ENCODE measurements at places on chromosomes 5 and 9. TPM values are rescaled to one million over a fixed set of nuclear protein-coding genes. Genes with fewer than 3 reads are reported as not detected.

Gene PCDHA6
- total RNA-seq: not detected

Gene FOXD1
- 4.0 TPM for total RNA-seq

Gene FYB1
- 10.5 TPM for total RNA-seq

Gene CATSPER3
- total RNA-seq: 0.68 TPM

Gene ARL14EPL
- 0.37 TPM for total RNA-seq

Gene OBP2B
- total RNA-seq: not detected

Gene TAS2R1
- not detected for total RNA-seq

Gene MOCS2
- 24.4 TPM for total RNA-seq

Gene TRPM3
- total RNA-seq: 0.26 TPM

Gene AKNA
- 11.5 TPM for total RNA-seq

Gene TAF11L12
- not detected for total RNA-seq

GRCh38 chr5:168023191-168023590, 268.3 kb upstream of the WWC1 start:
- no peak for DNase-seq
- no peak overlapping the region for H3K4me3 ChIP-seq
- H3K27ac ChIP-seq: no peak overlapping the region
- no peaks in the 10 kb centered on the region for H3K36me3 ChIP-seq

DNA sequence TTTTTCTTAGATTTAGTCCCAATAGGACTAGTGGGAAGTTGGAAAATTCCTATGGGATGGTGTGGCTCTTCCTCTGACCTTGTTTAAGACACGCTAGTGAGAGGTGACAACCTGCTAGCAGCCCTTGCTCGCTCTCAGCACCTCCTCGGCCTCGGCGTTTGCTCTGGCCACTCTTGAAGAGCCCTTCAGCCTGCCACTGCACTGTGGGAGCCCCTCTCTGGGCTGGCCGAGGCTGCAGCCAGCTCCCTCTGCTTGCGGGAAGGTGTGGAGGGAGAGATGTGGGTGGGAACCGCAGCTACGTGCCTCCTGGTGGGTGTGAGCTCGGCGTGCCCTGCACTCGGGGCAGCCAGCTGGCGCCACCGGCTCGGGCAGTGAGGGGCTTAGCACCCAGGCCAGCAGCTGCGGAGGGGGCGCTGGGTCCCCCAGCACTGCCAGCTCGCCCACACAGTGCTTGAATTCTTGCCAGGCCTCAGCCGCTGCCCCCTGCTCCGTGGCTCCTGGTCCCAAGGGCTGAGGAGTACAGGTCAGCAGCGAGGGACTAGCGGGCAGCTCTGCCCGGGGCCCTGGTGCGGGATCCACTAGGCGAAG, 254.5 kb upstream of the ANKRD55 start:
- no peak overlapping the region for H3K4me3 ChIP-seq
- DNase-seq: no peak

GRCh38 chr9:136017289-136018190, 56.4 kb upstream of the UBAC1 start:
- DNase-seq: no peak
- H3K4me1 ChIP-seq: no peaks in the 10 kb centered on the region
- H3K27me3 ChIP-seq: no peaks in the 10 kb centered on the region
- H3K27ac ChIP-seq: no peak overlapping the region

GRCh38 chr9:99628849-99629620, 192.7 kb upstream of the NR4A3 start:
- no peak overlapping the region for H3K4me3 ChIP-seq
- no peaks in the 10 kb centered on the region for H3K27me3 ChIP-seq
- no peaks in the 10 kb centered on the region for H3K4me1 ChIP-seq
- DNase-seq: no peak

DNA sequence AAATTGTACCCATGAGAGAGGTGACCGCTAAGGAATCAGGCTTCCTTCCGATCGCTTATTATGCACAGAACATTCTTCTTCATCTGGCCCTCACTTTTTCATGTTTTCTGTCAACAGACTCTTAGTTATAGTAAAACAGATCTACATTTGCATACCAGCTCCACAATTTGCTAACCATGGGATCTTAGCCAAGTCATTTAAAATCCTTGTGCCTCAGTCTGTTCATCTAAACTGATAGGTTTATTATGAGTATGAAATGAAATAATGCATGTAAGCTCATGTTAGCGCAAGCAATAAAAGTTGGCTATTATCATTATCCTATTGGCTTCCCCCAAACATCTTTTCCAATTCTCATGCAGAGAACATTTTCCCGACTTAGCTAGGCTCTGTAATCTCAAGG, 42.3 kb downstream of the FGF1 start:
- H3K4me3 ChIP-seq: no peak overlapping the region
- H3K27me3 ChIP-seq: no peaks in the 10 kb centered on the region
- DNase-seq: no peak
- peaks cover 22% of the 10 kb centered on the region for H3K4me1 ChIP-seq
- H3K27ac ChIP-seq: peak overlapping the region; percentile 75

GRCh38 chr9:137619240-137620047, 639 bp downstream of the EHMT1 start:
- no peaks in the 10 kb centered on the region for H3K27me3 ChIP-seq
- H3K4me1 ChIP-seq: peaks cover 33% of the 10 kb centered on the region
- peak overlapping the region; percentile 65 for H3K4me3 ChIP-seq

GRCh38 chr5:8340739-8341344, 471.9 kb downstream of the MTRR start:
- peaks cover 10% of the 10 kb centered on the region for H3K27me3 ChIP-seq
- DNase-seq: no peak
- no peak overlapping the region for H3K27ac ChIP-seq
- H3K4me3 ChIP-seq: no peak overlapping the region
- no peaks in the 10 kb centered on the region for H3K4me1 ChIP-seq

DNA sequence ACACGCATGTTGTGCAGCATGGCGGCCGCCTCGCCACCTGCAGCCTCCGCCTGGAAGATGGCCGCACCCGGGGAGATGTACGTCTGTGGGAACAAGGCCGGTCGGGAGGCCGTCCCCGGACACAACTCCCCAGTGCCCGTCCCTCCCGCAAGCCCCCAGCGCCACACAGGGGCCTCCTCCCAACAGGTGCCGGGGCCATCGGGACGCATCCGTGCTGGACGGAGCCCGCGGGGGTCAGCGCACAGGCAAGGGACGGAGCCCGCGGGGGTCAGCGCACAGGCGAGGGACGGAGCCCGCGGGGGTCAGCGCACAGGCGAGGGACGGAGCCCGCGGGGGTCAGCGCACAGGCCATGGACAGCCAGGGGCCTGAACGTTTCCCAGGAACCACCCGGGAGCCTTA, 26.5 kb downstream of the SLC12A7 start:
- H3K4me1 ChIP-seq: no peaks in the 10 kb centered on the region
- no peaks in the 10 kb centered on the region for H3K27me3 ChIP-seq

GRCh38 chr5:68287976-68288706, 72.6 kb downstream of the PIK3R1 start:
- peaks cover 4% of the 10 kb centered on the region for H3K4me1 ChIP-seq
- H3K27me3 ChIP-seq: no peaks in the 10 kb centered on the region
- no peaks in the 10 kb centered on the region for H3K36me3 ChIP-seq
- no peak overlapping the region for H3K4me3 ChIP-seq
- DNase-seq: peak; percentile 33
- no peak overlapping the region for H3K27ac ChIP-seq

GRCh38 chr5:135139381-135140134, 105.5 kb upstream of the PITX1 start:
- peak overlapping the region; percentile 43 for H3K4me3 ChIP-seq
- H3K4me1 ChIP-seq: peaks cover 85% of the 10 kb centered on the region
- peak overlapping the region; percentile 97 for H3K27ac ChIP-seq
- H3K36me3 ChIP-seq: no peaks in the 10 kb centered on the region

GRCh38 chr5:21889581-21889980, 963.6 kb downstream of the CDH12 start:
- H3K27me3 ChIP-seq: no peaks in the 10 kb centered on the region
- no peak overlapping the region for H3K27ac ChIP-seq
- H3K4me1 ChIP-seq: no peaks in the 10 kb centered on the region
- H3K36me3 ChIP-seq: no peaks in the 10 kb centered on the region

GRCh38 chr5:10894445-10895054, 133.5 kb upstream of the DAP start:
- no peaks in the 10 kb centered on the region for H3K27me3 ChIP-seq
- H3K36me3 ChIP-seq: no peaks in the 10 kb centered on the region
- peaks cover 8% of the 10 kb centered on the region for H3K4me1 ChIP-seq
- H3K27ac ChIP-seq: no peak overlapping the region
- H3K4me3 ChIP-seq: no peak overlapping the region

DNA sequence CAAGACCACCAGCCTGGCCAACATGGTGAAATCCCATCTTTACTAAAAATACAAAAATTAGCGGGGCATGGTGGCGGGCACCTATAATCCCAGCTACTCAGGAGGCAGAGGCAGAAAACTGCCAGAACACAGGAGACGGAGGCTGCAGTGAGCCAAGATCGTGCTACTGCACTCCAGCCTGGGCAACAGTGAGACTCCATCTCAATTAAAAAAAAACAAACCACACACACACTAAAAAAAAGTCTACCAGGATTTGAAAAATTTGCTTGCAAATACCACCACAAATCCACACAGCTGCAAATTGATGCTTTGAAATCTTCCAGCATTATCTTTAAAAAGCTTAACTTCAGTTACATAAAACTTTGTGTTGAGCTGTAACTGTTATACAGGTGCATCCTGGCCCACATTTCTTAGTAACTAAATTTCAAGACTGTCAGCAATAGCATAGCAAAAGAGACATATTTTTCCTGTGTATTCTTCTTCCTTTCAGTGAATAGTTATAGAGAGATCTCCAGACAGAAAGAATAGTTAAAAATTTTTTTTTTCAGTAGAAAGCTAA, 6.8 kb downstream of the CHD1 start:
- peaks cover 16% of the 10 kb centered on the region for H3K4me1 ChIP-seq
- H3K36me3 ChIP-seq: peaks cover 51% of the 10 kb centered on the region
- DNase-seq: no peak
- no peak overlapping the region for H3K27ac ChIP-seq
- no peaks in the 10 kb centered on the region for H3K27me3 ChIP-seq
- no peak overlapping the region for H3K4me3 ChIP-seq

All from PC-9 (cell line).